ENCODE measurements at places on chromosomes 6 and 20.

- no peak for DNase-seq
These were observed 352.9 kb downstream of the ESR1 start for GRCh38 chr6:152160346-152160745.

DNA sequence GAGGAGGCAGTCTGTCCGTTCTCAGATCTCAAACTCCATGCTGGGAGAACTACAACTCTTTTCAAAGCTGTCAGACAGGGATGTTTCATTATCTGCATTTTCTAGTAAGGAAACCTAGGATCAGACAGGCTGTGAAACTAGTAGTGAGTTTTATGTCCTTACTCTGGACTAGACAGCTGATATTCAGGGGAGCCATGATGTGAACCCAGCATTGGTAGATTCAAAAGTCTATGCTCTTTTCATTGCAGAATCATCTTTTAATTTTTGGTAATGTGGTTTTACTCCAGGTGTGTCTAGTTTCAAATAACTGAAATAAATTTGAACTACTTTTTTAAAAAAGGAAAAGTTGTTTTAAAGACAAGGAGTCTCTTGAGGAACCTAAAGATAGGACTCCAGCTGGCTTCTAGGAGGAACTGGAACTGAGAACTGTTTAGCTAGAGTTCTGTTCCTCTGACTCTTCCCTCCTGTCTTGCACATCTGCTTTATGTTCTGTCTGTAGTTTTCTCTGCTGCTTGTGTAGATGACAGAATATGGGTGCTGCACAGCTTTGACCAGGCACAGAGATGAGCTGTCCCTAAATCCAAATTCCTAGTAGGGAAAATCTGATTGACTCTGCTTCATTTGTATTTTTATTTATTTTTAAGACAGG is 27.8 kb upstream of the RNF144B start:
- DNase-seq = no peak

DNA sequence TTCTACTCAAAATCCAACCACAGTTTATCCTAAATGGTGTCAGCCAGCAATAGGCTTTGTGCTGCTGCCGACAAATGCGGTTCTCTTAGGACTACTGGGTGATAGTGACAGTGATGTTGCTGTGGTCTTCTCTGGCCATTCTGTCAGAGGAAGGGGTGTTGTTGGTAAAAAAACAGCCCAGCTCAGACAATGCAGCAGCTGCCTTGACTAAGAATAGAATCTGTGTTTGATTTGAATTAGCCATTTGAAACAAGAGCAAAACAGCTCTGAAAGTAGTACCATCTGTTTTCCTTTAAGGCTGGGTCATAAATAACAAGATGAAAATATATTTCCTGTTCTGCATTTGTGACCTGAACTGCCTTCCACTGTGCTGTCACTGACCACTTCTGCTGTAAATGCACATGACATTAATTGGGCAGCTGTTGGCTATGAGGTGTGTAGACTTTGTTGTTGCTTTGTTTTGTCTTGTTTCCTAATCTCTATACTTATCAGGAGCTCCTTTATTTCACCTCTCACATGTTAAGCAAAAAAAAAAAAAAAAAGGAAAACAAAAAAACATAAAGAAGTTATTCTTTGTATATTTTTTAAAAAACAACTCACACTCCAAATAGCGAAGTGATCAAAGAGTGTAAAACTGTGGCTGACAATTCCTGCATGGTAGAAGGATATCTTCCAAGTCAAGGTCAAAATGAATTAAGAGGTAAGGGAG is 497.8 kb upstream of the ARID1B start:
- DNase-seq = no peak

DNA sequence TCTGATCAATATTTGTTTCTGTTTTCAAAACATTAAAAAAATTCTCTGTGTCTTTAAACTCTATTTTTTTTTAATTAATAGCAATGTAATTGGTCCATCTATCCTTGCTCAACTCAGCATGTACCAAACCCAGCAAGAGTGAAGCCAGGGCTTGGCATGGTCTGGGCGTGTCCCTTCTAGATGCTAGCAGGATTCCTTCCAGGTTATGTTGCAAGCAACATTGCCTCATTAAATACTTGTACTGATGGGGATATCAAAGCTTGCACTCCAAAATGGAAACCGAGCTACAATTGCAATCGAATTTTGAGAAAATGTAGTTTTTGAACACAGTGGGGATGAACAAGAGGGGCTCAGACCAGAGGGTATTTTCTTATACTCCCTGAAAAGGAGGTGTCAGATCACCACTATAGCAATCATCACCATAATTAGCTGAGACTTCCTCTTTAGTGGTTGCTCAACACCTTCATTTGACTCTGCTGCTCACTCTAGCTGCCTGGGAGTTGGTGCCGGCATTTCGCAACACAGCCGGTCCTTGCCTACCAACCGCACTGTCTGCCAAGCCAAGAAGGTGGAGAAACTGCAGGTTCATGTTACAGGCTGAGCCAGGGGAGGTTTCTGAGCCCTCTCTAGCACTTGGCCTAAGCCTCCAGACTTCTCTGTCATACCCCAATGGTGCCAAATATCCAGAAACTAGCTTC is 67.8 kb upstream of the RALGAPA2 start:
- peak; percentile 73 for DNase-seq

- no peak for DNase-seq
These were observed 58.0 kb downstream of the TBXT start for GRCh38 chr6:166109608-166110007.

DNA sequence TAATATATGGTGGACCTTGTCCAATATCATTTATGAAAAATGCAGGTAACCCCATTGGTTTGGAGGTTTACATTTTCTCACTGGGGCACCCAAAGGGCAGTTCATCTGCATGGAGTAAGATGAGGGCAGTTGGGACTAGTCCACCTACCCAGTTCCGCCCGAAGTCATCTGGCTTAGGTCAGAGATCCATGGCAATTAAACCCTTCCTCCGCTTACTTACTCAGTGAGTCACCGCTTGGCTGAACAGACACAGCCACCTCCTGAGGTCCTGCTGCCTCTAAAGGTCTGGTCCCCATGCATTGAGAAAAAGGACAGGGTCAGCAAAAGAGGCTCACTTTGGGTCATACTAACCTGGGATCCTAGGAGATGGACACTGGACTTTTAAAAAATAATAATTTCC is 102.9 kb upstream of the PRL start:
- no peak for DNase-seq

- DNase-seq = no peak
These were observed 765.5 kb upstream of the EPHA7 start for GRCh38 chr6:94184666-94185464.

DNA sequence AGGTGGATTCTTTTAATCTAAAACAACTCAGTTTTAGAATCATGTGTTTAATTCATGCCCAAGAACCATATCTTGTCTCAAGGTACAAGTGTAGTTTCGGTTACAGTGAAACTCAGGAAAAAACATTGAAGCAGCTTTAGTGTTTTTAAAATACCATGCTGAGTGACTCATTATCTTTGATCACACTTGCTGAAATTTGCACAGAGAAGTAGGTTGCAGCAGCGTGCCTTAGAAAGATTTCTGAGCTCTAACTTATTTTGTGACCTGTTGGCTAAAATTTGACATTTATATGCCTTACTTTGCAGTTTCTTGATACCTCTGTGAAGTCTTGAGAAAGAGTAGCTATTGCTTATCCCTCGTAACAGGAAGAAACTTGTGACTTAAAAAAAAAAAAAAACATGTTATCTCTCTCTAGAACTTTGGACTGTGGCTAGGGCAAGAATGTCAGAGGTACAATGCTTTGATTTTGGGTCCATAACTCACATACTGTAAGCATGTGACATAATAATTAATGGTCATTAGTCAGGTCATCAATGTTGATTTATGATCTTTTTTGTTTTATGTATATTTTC is 34.5 kb upstream of the FUCA2 start:
- DNase-seq = no peak

DNA sequence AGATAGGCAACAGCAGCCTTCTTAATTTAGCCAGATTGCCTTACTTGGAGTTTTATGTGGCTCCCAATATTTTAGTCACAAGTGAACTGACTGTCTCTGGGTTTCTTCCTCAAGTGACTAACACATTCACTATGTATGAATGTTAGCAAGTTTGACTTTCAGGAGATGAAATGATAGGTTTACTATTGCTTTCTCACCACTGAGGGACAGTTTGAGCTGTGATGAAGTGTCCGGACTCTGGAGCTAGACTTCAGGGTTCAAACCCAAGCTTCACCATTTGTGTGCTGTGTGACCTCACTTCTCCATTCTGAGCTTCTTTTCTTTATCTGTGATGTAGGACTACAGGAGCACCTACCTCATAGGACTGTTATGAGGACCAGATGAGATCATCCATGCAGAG is 8.2 kb downstream of the DHX35 start:
- DNase-seq = no peak

GRCh38 chr6:115358616-115359015 is 702.1 kb downstream of the FRK start:
- DNase-seq = no peak

- DNase-seq = no peak
These were observed 20.6 kb downstream of the TMEM242 start for GRCh38 chr6:157302736-157303135.
